ENCODE measurements at places on chromosomes 2 and 18.

DNA sequence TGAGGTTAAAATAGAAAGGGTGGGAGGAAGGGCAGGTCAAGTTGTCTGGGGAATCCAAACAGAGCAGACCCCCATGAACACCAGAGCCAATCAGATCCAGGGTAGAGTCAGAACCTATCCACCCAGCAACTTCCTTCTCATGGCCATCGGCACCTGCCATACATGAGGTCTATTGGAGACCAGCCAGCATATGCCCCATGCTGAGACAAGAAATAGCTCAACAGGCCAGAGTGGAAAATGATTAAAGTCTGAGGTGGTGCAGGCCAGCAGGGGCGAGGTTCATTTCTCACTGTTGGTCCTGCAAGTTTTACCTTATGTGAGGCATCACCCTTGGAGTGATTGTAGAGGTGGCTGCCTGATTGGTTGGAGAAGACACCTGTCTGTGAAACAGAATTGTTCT is 89.2 kb downstream of the LONRF2 start:
- DNase-seq = no peak

DNA sequence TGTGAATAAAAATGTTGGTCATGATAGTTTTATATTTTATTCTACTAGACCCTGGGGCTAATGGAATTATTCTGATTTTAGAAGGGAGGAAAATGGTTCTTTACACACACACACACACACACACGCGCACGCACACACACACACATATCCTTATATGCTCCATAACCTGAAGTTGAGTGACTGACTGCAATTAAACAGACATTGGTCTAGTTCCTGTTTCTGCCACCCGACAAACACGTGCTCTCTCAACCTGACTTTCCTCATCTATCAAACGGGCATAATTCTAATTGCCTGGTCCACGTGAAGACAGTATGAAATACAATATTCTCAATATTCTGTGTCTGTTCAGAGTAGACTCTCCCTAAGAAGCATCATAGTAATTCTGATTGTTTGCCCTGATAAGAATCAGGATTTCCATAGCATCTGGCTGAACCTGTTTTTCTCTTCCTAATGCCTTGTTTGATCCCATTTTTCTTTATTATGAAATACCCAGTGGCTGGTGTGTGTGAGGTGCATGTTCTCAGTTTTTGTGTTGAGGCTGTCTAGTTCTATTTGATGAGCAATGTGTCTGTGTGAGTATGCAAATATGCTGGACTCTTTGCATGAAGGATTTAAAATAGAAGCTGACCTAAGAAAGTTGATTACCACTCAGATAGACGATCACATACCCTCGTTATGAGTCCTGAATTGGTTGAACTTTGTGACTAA is 51.0 kb downstream of the SETBP1 start:
- DNase-seq = peak; percentile 29

GRCh38 chr2:63977904-63978303 is 41.3 kb downstream of the VPS54 start:
- DNase-seq = no peak

- DNase-seq = peak; percentile 43
Observed at GRCh38 chr2:190698895-190699294, 50.0 kb downstream of the NAB1 start.

- DNase-seq = no peak
Observed at GRCh38 chr18:76699923-76700322, 122.4 kb upstream of the ZNF236 start.

DNA sequence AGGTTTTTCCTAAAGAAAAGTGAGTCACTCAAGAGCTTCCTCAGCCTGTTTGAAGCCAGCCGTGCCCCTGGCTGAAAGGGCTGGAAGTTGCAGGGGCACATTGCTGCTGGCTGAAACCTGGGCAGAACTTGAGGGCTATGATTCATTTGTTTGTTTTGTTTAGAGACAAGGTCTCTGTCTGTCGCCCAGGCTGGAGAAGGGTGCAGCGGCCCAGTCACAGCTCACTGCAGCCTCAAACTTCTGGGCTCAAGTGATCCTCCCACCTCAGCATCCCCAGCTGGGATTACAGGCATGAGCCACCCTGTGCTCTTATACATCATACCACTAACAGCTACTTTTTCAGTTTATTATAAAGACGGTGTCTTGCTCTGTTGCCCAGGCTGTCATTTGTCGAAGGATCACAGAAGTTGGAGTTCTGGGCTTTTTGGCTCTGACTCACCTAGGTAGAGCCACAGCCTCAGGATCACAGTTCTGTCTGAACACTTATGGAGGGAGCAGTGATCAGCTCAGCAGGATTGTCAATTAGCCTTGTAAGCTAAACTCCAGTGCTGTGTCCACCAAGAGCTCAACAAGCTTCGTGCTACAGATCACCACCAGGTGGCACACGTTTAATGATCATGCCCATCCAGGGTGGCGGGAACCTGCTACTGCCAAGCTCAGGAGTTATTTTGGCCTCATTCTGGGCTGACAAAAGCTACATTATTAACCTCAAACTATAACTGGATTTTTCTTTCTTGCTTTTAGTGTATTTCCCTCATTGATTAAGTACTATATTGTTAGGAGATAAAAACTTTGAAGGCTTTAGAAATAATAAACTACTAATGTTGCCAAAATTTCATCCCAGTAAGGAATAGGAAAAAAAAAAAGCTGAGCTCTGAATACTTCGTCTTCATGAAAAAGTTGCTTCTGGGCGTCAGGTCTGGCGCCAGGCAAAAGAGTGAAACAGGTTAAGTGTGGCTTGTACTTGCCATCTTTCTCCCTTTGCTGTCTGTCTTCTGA is 57.9 kb downstream of the ARHGEF33 start:
- DNase-seq = peak; percentile 81

DNA sequence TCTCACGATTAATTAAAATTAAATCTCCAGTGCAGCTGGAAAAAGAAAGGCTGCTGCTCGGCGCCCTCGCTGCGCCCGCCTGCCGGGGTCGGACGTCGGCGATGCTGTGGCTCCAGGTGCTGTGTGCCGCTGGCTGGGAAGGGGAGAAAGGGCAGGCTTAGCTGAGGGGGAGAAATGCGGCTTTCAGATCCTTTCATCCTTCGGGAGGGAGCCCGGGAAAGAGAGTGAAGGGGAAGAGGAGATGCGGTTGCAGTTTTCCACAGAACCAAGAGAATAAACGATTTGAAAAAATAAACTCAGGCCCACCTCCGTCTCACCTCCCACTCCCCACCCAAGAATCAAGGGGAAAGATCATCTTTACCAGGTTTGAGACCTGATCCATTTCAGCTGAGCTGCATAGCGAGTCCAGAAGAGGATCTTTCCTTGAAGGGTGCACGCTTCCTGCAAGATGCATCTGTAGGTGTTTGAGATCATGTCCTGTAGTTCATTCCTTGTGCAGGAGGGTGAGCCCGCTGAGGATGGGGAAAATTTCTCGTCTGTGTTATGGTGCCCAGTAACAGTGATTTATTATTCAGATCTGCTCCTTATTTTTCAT is 495 bp downstream of the TMEM169 start:
- DNase-seq = peak; percentile 35

DNA sequence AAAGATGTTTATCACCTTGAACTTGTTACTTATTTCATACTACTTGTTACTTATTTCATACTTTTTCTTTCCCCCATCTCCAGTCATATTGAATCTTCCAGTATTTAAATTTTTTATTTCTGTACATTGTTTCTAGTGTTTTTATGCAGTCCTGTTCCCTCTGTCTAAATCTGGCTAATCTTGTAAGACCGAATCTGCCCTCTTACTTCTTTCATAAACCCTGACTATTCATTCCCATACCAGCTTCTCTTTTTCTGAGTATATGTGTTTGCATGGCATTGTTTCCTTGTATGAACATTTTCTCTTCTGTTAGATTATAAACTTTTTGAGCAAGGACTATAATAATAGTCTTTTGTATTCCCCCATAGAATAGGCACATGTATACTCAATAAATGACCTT is 131.7 kb downstream of the TAF4B start:
- no peak for DNase-seq

DNA sequence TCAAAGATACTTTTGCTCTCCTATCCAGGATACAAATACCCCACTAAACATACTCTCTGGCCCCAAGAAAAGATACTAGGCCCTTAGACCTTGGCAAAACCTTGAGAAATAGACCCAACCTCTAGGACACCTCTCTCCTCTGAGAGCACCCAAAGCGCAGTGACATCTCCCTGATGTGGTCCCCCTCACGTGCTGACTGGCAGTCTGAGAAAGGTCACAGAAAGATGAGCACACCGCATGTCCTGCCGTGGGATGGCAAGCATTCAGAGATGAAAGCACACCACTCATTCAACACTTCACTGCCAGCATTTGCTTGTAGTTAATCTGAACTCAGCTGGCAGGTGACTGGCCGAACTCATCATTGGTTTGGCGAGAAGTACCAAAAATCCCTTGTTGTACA is 6.1 kb upstream of the TBC1D8 start:
- DNase-seq = no peak

- DNase-seq = no peak
Observed at GRCh38 chr18:43009674-43010073, 105.8 kb downstream of the RIT2 start.

DNA sequence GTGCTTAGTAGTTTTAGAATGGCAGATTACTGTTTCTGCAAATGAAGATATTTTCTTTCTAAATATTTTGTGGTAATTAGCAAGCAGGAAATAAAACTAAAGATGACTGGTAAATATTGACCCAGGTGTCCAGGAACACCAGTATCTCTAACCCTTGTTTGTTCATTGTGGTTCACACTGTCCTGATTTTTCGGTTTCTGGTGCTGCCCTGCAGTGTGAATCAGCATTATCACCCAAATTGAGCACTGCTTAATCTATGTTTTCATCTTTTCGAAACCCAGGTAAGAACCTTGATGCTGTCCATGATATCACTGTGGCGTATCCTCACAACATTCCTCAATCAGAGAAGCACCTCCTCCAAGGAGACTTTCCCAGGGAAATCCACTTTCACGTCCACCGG is 167.4 kb downstream of the CAPN13 start:
- no peak for DNase-seq

- DNase-seq = no peak
Observed at GRCh38 chr18:53937037-53937436, 287.4 kb downstream of the MBD2 start.

DNA sequence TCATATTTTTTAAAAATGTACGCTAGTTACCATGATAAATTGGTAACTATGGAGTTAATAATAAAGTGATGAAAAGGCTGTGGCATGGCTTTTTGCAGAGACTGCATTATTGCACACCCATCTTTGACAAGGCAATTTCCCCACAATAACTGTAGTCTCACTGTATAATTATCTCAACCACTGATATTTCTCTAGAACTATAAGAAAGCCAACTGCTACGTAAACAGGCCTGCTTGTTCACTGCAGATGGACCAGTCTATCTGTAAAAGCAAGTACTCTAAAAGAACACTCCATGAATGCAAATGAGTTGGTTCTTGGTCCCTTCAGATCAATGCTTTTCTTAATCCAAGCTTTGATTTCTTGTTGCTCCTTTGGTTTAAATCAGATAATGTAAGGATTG is 218.7 kb downstream of the RBM43 start:
- DNase-seq = no peak

GRCh38 chr2:65199891-65200290 is 27.7 kb upstream of the ACTR2 start:
- DNase-seq = no peak

GRCh38 chr18:3885209-3885792 is 435.3 kb downstream of the TGIF1 start:
- no peak for DNase-seq

DNA sequence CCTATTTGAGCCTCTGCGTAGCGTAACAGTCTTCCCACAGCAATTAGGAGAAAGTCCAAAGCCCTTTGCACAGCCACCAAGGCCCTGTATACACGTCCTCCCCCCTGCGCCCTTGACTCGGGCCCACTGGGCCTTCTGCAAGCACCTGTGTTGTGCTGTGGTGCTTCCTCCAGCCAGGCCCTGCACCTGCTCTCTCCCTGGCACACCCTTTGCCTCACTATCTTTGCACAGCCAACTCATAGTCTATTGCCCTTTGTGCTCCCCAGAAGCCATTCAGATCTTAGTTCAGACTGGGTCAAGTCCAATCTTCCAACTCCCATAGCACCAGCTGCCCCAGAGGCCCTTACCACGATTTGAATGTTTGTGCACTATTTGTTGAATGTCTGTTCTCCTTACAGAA is 271.6 kb upstream of the MGAT5 start:
- no peak for DNase-seq

DNA sequence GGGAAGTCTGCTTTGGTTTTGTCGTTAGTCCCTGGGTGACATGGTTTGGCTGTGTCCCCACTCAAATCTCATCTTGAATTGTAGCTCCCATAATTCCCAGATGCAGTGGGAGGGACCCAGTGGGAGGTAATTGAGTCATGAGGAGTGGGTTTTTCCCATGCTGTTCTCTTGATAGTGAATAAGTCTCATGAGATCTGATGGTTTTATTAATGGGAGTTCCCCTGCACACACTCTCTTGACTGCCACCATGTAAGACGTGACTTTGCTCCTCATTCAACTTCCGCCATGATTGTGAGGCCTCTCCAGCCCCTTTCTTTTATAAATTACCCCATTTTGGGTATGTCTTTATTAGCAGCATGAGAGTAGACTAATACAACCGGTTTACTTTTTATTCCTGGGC is 405.8 kb upstream of the ID2 start:
- no peak for DNase-seq

- DNase-seq = no peak
Observed at GRCh38 chr2:151399981-151400380, 9.7 kb upstream of the RIF1 start.

GRCh38 chr2:150554046-150554445 is 66.6 kb upstream of the RND3 start:
- DNase-seq = no peak

GRCh38 chr2:209114588-209115240 is 309.1 kb upstream of the MAP2 start:
- no peak for DNase-seq
